ENCODE measurements at places on chromosomes 1 and 21.

DNA sequence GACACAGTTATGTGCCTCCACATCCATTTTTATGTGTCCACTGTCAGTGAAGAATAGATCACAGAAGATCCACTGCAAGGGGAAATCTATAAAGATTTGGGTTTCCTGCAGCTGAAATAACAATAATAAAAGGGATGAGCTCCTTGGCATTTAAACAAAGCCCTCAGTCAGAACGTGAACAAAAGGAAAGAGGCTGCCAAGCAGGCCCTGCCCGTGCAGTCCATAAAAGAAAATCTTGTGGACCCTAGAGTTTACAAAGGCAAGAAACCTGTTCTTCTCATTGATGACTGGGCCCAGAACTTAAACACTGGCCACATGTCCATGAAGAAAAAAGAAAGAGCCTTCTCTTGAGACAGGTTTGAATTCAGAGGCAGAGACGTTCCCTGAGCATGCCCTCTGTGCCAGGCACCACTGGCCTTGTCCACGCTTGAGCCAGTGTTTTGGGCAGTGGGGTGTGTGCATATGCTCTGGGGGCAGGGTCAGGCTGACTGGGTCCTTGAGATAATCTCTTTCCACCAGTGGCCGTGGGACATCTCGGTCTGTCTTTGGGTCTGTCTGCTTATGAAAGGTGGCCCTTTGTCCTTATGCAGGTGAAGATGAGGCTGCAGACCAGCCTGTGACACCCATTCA lies 142.7 kb downstream of the HIVEP3 start:
- no peak for DNase-seq

GRCh38 chr1:222824641-222825040 lies 9.8 kb downstream of the DISP1 start:
- no peak for DNase-seq

- no peak for DNase-seq
Measured at GRCh38 chr1:50827546-50827945, 132.5 kb downstream of the FAF1 start.

- no peak for DNase-seq
Measured at GRCh38 chr1:22238356-22239224, 95.7 kb upstream of the WNT4 start.

DNA sequence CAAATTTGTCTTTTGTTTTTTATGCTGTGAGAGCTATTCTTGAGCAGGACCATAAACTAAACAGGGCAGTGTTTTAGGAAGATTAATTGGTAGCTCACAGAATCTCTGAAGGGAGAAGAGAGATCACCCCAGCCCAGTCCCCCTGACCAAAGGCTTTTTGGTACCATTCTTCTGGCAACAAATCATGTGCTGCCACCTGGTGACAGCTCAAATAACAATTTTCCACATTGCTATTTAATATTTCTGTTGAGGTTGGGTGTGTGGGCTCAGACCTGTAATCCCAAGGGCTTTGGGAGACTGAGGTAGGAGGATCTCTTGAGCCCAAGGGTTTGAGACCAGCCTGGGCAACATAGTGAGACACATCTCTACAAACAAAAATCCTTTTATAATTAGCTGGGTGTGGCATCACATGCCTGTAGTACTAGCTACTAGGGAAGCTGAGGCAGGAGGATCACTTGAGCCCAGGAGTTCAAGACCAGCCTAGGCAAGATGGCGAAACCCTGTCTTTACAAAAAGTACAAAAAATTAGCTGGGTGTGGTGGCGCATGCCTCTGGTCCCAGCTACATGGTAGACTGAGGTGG lies 2.2 kb upstream of the TESK2 start:
- peak; percentile 37 for DNase-seq

DNA sequence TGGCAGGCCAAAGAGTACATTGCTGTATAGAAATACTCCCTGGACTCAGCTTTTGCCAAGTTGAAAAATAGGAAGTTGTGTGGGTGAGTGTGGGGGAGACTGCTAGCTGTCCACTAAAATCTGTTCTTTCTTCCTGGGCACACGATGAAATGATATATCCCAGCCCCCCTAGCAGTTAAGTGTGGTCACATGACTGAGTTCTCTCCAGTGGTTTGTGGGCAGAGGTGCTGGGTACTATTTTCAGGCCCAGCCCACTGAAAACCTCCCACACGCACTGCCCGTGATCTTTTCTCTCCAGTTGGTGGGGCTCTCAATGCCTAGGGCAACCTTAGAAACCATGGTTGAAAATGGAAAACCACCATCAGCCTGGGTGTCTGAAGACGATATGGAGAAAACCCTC lies 119.7 kb upstream of the LMO4 start:
- DNase-seq: no peak

- DNase-seq: no peak
Measured at GRCh38 chr1:100497796-100498195, 40.1 kb upstream of the GPR88 start.

GRCh38 chr1:211616231-211616964 lies 37.4 kb upstream of the SLC30A1 start:
- no peak for DNase-seq

- DNase-seq: no peak
Measured at GRCh38 chr1:98919652-98920051, 85.0 kb downstream of the PLPPR5 start.

DNA sequence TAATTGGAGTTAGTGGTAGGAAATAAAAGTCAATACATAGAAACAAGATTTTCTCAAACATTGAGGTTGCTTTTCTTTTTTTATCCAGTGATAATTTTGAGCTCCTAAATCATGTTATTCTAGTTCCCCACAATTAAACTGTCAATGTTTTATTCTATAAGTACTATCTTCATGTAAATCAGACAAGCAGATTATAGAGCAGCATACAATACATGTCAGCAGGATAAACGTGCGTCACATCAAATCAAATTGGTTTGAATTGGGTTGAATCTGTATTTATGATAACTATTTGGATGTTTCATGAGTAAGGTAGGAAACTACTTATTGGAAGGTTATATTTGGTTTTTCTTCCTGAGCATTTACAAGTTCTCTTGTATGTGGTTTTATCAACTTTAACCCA lies 2028.7 kb downstream of the NCAM2 start:
- no peak for DNase-seq

- DNase-seq: no peak
Measured at GRCh38 chr1:36471830-36472641, 7.9 kb upstream of the MRPS15 start.

GRCh38 chr1:116962987-116963639 lies 38.4 kb upstream of the CD101 start:
- no peak for DNase-seq
